ENCODE measurements at places on chromosomes 12 and 14.

- DNase-seq, result no peak
These were observed 1428.3 kb downstream of the AACS start for GRCh38 chr12:126493366-126494108.

GRCh38 chr14:63470962-63471793, 72.0 kb downstream of the PPP2R5E start:
- DNase-seq, result no peak

DNA sequence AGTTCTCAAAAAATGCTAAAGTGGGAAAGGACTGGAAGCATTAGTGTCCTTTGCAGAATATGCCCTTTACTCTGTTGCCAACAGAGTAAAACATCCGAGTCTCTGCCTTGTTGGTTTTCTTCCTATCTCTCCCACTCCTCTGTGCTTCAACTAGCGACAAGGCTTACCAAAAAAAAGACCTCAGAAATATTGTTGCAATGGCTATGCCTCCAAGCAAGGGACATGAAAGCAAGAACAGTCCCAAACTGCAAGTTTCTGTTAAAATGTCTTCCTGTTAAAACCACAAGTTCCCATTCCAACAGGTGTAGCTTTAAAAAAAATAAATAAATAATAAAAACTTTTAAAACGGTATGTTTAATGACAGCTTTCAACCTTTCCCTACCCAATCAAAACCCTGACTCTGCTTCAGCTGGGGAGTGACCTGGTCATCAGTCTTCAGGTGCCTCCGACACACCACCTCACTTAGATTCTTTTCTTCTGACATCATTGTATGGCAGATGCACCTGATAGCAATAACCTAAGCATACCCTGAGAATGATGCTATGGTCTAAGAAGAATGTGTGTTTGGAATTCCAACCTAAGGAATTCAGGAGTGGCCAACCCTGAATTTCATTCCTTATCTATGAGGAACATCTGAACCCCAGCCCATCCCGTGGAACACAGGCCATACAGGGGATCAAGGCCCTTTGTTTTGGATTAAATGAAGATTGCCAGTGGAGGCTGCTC, 81.0 kb downstream of the RPS29 start:
- DNase-seq, result no peak

- DNase-seq, result no peak
These were observed 309.2 kb upstream of the KITLG start for GRCh38 chr12:88889326-88890110.

DNA sequence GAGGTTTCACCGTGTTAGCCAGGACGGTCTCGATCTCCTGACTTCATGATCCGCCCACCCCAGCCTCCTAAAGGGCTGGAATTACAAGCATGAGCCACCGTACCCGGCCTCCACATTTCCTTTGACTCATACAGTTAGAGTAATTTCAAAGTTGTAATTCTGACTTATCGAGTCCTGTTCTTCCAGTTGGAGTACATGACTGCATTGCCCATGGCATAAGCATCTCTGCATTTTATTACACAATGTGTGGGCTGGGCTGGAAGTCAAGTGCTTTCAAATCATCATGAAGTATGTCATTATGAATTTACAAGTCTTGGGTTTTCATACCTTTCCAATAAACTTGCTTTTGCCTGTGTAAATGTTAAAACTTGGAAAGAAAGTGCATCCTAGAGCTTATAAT, 1295.7 kb upstream of the FLRT2 start:
- DNase-seq, result no peak

GRCh38 chr14:96780500-96780899, 16.7 kb upstream of the VRK1 start:
- DNase-seq, result no peak

- no peak for DNase-seq
These were observed 139.5 kb downstream of the CHST11 start for GRCh38 chr12:104596134-104596799.

DNA sequence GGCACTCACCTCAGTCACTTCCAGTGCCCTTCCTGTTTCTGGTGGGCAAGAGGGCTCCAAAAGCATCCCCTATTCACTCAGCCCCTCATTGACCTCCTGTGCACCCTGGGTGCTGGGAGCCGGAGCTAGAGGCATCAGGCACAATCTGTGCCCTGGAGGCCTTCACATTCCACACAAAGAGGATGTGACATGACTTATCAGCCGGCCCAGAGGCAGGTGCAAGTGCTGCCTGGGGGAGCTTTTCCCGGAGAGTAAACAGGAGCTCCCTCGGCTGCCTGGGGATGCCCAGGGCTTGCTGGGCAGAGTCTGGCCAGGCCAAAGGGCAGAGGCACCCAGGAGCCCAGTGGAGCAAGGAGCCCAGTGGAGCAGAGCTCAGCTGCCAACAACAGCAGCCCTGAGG, 64.5 kb downstream of the BCL11B start:
- DNase-seq, result no peak

DNA sequence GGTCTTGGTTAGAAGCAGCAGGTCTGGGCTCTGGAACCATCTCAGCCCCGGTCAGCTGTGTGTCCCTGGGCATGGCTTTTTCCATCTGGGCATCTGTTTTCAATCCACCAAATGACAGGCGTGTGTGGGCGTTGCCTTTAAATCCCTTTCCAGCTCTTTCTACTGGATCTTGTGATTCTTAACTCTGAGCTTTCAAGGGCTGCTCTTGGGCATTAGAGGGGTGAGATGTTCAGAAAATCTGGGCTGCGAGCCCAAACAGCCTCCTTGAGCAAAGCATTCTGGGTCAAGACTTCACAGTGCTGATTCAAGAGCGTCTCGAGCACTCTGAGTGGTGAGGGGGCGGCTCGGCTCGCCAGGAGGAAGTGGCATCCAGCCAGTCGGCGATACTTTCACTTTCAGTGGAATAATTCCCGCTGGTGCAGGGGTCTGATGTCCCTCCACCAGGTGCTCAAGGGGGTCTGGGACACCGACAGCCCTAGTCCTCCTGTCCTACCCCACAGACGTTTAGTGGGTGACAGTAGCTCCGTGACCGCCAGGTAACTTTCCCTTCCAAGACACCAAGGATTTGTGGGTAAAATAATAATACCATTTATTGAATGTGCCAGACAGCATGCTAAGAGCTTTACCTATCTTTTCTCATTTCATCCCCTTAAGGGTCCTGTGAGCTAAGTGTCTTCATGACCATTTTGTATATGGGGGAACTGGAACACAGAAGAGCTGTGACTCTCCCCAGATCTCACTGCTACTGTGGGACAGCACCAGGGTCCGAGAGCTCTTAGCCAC, 114.0 kb downstream of the PLXNC1 start:
- DNase-seq, result peak; percentile 67

GRCh38 chr14:41586237-41586636, 20.4 kb upstream of the LRFN5 start:
- no peak for DNase-seq

GRCh38 chr14:68679746-68680467, 113.0 kb downstream of the ZFP36L1 start:
- no peak for DNase-seq

DNA sequence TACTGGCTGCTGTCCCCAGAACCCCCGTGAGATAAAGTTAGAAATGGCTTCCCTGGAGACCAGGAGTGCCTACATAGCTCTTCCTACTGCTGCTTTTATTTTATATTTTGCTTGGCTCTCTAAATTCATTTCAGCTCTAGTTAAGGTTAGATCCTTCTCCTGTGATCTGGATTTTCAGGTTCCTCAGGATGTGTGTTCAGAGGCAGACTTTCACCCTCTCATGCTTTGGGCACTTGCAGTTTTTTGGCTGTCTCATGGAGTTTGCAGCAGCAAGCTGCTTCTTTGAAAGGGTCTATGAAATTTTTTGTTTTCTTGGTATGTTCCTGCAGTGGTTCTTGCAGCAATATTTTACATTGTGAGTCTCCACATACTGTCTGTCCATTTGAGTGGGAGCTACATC, 93.3 kb downstream of the ATP23 start:
- DNase-seq, result no peak

DNA sequence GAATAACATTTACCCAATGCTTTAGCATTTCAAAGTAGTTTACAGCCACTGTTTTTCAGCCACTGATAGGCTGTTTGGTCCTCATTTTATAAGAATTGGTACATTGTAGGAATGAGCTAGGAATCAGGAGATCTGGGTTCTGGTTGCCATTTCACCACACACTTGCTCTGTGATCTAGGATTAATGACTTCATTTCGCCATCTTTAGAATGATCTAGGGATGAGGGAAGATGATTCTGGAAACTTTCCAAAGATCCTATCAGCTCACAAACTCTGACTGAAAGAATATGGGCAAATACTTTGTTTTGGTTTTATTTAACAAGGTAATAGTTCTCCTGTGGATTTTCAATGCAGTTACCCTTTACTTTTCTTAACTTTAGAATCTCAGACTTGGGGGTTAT, 155.0 kb downstream of the GCH1 start:
- no peak for DNase-seq

DNA sequence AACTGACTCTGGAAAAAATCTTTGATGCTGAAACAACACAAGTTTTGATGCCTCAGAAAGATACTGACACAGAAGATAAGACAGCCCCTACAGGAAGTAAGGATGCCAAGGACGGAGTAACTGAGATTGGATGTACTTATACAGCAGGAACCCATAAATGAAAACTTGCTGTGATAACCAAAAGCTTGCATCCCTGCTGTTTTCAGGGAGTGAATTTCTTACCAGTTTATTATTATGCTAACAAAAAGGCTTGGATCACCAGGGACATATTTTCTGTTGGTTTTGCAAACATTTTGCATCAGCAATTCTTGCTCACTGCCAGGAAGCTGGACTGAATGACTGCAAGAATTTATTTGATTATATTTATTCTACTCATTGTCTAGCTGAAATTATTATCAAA, 197.7 kb downstream of the NAV3 start:
- no peak for DNase-seq

DNA sequence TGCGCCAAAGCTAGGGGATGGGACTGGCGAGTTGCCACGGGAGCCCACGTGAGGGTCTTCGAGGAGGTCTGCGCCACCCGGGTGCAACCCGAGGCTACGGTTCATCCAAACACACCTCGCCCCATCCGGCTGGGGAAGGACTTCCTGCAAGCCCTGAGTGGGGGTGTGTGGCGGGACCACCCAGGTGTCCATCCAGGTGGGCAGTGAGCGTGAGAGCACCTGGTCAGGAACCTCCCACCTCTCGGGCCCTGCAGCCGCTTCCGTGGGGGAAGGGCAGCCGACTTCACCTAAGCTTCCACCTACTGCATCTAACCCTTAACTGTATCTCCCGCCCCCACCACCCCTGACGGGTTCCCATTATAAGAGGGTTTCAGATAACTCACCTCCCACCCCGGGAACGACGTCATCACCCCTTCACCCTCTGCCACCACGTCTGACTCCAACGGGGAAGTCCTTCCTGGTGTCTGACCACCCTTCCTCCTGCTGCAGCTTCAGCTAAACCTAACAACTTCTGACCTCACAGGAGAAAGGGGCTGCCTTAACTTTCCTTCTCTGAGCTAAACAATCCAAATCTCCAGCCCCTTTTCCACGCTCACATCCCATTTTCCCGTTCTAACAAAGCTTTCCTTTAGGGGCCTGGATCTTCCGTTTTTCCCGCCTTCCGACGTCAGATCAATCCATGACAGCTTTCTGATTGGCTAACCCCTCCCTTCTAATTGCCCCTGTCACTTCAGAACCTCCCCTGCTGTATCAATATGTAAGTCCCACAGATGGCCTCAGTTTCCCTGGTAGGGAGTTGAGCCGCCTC, 27.4 kb upstream of the SMUG1 start:
- peak; percentile 48 for DNase-seq

- no peak for DNase-seq
These were observed 45.6 kb downstream of the AACS start for GRCh38 chr12:125110641-125111360.

DNA sequence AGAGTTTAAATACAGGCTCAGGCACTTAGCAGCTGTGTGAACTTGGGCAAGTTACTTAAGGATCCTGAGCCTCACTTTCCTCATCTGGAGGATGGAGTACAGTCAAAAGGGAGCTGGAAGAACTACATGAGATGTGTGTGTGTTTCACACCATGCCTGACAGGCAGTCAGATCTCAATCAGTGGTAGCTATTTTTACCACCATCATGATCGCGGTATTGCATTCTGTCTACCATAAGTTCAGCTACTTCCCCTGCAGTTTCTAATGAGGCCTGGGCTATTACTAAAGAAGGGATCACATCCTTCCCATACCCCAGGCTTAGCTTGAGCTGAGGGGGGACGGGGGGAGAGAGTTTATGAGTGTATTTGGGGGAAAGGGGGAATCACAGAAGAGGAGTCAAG, 7.0 kb downstream of the AQP6 start:
- no peak for DNase-seq

DNA sequence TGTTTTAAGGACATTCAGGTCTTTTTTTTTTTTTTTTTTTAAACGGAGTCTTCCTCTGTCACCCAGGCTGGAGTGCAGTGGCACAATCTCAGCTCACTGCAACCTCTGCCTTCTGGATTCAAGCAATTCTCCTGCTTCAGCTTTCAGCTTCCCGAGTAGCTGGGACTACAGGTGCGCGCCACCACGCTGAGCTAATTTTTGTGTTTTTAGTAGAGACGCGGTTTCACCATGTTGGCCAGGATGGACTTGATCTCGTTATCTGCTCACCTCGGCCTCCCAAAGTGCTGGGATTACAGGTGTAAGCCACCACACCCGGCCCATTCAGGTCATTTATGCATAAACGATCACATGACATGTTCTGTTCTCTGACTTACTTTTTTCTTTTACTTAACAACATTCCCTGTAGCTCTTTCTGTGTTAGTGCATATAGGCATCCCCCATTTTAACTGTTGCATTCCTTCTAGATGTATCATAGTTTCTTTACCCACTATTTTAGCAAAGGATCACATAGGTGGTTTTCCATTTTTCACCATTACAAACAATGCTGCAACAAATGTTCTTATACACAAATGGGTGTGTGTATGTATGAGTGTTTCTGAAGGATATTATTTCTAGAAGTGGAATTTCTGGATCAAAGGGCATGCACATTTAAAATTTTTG, 74.2 kb downstream of the ARF6 start:
- DNase-seq, result no peak

GRCh38 chr14:65062096-65063075, 39.9 kb downstream of the MAX start:
- no peak for DNase-seq

- DNase-seq, result peak; percentile 46
These were observed 381 bp downstream of the YY1 start for GRCh38 chr14:100239211-100239839.

- no peak for DNase-seq
These were observed 87.6 kb downstream of the GCH1 start for GRCh38 chr14:54815016-54815415.

GRCh38 chr12:4828176-4828575, 81.5 kb upstream of the KCNA1 start:
- no peak for DNase-seq

DNA sequence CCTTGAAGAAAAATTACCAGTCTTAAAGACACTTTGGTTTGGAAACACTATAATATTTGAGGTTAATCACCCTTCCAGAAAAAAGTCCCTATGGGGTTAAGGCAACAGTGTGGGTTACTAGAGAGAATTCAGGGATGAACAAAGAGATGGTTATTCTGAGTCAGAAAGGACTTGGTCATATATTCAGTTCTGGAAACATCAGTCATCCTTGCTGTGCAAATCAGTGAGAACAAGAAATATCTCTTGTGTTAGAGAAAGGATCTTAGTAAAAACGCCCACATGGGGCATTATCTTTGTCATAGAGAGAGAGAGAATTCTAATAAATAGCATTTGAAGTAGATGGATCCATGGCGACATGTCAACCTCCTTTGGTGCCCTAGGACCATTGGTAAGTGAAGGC, 59.4 kb upstream of the E2F7 start:
- no peak for DNase-seq

Measured in activated T-cell treated with anti-CD3 and anti-CD28 coated beads, Interleukin-2, amount 50 U/mL, for 1 hour (primary cell).